ENCODE measurements at places on chromosomes 4 and X.

DNA sequence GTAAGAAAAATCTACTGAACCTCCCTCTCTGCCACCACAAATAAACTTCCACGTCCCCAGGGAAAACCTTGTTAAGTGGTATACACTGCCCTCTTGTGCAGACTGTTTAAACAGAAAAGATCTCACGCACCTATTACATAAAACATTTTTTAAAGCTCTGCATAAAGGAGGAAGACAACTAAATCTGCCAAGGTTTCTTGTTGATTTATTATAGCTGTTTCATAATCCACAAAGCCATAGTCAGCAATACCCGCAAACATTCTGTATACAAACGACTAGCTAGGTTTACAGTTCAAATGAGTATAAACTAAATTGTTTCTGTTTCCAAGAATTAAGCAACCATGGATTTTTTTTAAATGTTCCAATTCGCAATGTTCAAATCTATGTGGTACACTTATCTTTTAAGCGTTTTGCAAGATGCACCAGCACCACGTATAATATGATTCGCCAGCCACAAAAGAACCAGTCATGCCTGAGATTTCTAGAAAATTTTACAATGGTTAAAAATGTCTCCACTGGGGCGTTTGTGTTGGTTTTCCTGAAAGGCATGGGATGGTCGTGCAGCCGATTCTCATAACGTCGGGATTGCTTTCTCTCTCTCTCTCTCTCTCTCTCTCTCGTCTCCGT, 164.6 kb downstream of the PRKX start:
- DNase-seq: peak; percentile 89

DNA sequence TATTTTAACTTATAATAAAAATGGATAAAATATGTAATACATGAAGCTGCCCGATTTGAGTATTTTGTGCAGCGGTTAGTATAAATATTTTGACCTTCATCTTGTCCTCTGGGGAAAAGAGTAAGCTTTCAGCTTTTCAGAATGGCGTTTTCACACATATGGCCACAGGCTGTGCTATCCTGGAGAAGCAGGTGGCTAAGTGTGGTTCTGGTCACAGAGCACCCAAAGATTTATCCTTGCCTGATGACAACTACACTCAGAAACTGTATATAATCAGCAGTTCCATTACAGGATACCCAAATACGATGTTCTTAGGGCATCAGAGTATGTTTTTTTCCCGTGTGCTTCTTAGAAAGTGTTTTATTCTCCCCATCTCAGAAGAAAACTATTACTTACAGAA, 42.3 kb upstream of the ANK2 start:
- DNase-seq: no peak

- DNase-seq: no peak
Observed at GRCh38 chr4:101125045-101125942, 222.0 kb downstream of the PPP3CA start.

- DNase-seq: peak; percentile 35
Observed at GRCh38 chr4:181821039-181822004, 421.9 kb upstream of the TENM3 start.

DNA sequence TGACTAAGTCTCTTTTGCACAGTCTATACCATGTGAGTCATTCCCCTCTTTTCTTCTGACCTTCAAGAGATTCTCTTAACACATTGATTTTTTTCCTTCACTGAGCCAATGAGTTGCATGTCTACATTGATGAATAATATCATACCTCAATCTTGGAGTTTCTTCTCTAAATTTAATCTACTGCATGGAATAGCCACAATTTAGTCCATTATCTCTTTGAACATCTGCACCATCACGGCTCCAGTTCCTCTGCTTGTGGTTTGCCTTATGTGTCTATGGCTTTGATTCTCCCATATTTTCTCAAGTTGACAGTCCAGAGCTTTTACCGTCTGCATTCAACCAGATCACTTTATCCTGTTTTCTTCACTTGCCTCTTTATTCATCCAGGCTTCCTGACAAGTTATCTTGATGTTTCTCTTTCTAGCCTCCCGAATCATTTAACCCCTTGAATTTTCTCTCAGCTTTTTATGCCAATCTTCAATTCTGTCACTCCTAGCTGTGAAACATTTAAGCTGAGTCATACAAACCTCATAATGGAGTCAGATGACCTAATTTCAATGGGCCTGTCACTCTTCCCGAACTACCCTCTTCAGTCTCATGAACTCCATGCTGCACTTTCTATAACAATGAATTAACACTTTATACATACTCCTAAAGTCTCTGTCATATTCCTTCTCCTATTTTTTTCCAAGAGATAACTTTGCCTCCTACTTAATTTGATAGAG, 222.3 kb downstream of the CPE start:
- no peak for DNase-seq

GRCh38 chr4:138401334-138401733, 159.2 kb upstream of the SLC7A11 start:
- no peak for DNase-seq

DNA sequence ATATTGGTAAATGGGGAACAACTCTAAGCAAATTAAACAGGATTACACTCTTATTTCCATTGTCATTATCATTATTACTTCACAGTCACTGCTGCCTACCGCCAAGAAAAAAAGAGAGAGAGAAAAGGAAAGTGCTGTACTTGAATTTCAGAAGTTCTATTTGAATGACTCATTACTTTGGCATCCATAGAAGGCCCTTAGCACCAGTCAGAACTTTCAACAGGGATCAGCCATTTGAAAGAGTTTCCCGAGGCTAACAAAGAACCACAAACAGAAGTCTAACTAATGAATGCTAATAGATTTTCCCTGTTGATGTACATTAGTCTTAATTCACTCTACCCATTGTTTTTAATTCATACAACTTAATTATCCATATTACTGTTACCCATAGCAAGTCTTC, 116.3 kb downstream of the SHROOM4 start:
- peak; percentile 74 for DNase-seq

- no peak for DNase-seq
Observed at GRCh38 chr4:84046551-84046950, 452.5 kb downstream of the NKX6-1 start.

DNA sequence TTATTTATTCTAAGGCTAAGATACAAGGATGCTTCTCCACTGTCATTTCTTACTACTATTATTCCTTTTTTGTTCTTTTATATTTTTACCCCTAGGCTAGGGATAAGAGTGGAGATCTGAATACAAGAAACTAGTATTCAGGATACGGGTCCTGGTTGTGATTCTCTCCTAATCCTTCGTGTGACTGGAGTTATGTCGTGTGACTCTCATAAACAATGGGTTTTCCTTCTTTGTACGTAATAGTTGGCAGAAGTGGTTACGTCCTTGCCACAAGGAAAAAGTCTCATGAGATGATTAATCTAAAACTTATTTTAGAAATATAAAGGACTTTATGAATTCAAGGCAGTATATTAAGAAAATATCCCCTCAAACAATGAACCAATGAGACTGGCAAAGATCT, 497.2 kb upstream of the FAM241A start:
- no peak for DNase-seq

DNA sequence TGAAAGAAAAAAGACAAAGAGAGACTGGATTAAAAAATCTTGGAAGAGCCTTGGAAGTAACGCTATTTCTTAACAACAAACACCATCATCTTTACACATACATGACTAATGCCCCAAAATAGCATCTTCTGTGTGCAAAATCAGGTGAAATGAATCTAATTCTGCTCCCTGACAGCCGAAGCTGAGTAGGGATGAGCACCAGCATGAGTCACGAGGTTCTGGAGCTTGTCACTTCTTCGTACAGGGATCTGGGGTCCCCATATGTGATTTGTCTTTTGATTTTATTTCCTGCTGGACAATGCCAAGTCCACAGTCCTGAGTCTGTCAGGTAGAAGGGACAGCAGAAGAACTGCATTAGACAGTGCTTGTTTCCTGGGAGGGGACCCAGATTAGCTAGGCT, 55.9 kb downstream of the OSTC start:
- DNase-seq: no peak

GRCh38 chr4:152099981-152100378, 339.2 kb upstream of the GATB start:
- no peak for DNase-seq

DNA sequence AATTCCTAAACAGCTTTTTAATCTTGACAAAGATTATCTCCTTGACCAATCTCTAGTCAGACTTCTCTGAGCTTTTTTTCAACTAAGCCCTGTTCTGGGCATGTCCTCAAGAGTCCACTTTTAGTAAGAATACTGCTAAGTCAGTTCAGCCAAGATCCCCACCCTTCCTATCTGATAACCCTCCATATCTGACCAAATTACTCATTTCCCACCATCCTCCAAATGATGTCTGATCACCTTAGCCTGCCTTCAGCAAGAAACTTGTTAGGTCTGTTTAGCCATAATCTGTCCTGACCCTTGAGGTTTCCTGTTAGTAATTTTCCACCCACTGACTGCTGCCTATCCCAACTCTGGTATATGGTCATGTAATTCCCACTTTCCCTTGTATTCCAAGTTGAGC, 65.2 kb downstream of the FAM13A start:
- DNase-seq: no peak

GRCh38 chrX:48935301-48935670, 16.5 kb upstream of the PIM2 start:
- DNase-seq: no peak

DNA sequence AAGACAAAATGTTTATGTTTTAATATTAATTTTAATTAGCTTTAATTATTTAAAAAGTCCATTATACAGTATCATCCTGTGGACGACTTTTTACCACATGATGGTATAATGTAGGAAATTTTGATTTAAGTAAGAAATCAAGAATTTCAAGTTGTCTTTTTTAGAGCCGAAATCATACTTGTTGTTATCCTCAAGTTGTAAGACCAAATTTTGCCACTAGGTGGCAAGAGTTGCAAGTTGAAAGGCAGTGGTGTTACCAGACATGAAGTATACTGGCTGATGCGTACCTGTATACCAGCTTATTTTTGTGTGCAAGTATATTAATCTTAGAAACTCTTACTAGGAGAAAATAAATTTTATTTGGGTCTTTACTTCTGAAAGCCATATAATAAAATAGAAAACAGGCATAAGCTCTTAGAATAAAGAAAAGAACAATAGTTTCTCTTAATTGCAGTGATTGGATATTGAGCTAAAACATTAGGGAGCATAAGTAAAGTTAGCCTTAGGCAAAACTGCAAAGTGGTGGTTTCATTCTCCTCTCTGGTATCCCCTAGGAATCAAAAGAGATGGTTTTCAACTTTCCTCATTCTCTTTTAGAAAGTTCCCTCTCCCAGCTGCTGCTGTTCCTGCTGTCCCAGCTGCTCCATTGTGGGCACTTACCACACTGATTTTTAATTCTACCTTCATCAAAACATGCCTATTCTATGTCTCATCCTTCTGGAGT, 118.0 kb upstream of the WDFY3 start:
- peak; percentile 90 for DNase-seq

- DNase-seq: no peak
Observed at GRCh38 chrX:152871260-152871659, 26.6 kb upstream of the ZNF185 start.

DNA sequence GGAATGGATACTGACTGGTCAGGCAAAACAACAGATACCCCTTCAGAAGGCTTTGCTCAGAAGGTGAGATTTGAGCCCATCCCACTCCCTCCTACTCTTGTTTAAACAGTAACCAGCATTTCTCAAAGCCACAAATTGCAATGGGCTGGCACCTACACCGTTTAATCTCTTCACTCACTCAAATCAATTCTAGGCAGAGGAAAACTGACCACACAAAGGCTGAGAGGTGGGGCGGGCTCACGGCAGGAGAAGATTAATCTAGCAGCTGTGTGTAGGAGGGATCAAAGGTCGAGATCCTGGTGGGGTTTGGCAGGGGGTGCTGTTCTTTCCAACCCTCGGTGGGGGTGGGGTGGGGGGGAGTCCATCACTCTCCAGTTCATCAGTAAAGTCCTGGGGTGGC, 622.4 kb downstream of the BCOR start:
- no peak for DNase-seq

DNA sequence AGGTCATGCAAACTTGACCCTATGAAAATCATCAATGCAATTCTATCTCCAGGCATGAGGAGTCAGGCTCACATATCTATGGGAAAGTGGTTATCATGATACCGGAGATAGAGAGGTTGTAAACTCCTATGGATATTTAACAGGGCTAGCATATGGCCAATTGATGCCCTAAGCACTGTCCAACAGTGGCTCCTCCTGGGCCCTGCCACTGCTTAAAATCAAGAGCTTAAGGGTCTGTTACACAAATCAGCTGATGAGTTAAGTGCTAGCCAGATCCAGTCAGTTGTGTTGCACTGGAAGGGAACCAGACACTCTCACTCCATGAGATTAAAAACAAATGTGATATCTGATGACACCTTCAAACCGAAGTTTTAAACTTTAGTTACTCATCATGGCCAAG, 337.6 kb downstream of the STIM2 start:
- no peak for DNase-seq

- no peak for DNase-seq
Observed at GRCh38 chr4:24935856-24936255, 23.0 kb upstream of the CCDC149 start.

DNA sequence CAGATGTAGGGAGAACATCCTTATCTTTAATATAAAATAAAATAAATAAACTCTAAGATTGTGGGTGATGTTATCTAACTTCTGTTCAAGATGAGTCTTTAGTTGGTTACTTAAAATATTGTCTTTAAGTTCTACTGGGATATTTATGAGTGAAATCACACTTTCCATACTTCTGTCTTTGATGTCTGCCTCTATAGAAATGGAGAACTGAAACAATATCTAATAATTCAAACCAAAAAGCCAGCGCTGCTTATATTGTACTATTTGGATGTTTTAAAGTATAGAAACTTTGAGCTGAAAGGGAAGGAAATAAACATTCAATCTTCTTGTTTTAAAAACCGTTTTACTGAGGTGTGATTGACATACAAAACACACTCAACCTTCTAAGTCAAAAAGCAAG, 44.8 kb upstream of the RPS6KA3 start:
- no peak for DNase-seq

- peak; percentile 93 for DNase-seq
Observed at GRCh38 chr4:174669270-174669669, 147.0 kb upstream of the HPGD start.

DNA sequence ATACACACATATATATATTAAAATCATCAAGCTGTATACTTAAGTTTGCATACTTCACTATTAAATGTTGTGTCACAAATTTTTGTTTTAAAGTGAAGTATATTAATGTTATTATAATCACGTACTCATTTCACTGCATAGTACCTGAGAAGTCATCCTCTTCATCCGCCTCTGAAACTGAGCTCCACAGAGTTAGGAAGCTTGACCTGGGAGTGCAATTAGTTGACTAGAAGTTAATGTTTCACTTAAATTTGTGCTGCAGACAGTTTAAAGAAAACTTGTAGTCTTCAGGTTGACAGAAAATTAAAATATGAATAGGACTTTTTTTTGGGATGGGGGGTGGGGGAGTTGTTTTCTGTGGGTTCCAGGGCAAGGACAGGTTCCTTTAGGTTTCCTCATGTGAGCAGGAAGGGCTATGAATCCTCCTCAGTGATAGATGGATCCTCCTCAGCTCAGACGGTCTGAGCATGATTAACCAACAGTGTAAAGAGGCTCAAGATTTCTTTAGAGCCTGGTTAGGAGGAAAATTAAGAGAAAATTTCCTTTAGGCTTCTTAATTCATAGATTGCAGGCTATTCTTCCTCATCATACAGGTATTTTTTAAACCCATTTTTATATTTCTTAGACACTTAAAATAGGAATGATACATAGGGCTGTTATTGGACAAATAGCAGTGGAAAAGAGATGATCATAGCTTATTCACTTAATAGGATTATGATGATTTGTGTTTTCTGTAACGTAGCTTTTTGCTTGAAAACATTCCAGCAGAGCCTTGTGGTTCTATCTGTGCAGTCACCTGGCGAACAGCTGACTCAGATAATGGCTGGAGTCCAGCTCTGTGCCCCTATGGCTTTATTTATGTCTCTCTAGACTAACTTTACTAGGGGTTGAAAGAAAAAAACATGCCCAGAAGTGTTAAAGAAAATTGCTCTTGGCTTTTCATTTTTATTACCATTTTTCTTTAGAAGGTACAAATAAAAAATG, 102.7 kb downstream of the SLC4A4 start:
- DNase-seq: no peak

Measured in adipocyte (in vitro differentiated cells).